Activated CD8-positive, alpha-beta memory T cell treated with anti-CD3 and anti-CD28 coated beads, Interleukin-2, amount 10 ng/mL, durations not matched to agents 7 days and 5 days (primary cell): ENCODE measurements at places on chromosomes 2 and 18. TPM values are rescaled to one million over a fixed set of nuclear protein-coding genes. Genes with fewer than 3 reads are reported as not detected.

- no peak for DNase-seq
These were observed 160.0 kb downstream of the UBE2E3 start for GRCh38 chr2:181140414-181140813.

- DNase-seq: no peak
These were observed 66.7 kb upstream of the LPIN2 start for GRCh38 chr18:3079653-3080052.

DNA sequence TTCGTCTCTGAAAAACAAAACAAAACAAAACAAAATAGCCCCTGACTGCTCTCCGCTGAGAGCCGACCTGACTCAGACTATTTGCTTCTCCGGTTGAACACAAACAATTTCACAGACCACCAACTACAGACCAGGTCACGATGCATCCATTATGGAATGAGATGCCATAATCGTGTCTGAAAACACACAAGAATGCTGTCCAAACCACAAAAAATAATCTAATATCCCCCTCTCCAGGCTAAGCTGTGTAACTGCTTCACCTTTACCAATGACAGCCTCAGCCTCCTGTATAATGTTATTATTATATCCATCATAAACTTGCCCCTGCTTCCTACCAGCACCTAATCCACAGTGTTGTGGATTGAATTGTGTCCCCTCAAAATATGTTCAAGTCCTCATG, 114.7 kb downstream of the DNAH6 start:
- no peak for DNase-seq

DNA sequence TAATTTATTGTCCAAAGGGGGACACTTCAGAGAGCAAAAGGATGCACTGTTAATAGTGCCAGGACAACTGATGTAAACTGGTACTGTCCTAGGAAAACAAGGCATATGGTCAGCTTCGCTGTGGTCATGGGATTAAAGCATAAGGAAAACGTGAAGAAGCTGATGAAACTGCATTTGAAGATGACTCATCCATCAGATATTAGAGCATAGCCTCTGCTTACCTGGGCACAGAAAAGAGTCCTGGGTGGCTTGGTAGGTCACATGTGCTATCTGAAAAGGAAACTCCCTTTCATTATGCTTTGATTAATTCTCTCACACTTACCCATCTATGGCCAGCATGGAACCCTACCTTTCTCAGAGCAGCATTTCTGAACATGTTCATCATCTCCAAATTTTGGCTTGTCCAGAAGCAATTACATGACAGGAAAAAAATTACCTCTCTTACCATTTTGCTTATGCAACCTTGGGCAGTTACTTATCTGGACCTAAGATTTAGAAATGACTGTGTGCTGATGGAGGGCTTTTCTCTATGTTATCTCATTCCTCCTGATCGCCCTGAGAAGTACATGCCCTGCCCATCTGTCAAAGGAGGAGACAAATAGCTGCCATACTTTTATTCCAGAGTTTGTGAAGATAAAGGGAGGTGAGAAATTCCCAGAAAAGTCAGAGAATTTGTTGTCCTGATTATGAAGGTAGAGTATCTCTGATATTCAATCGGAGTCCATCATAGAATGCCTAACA, 275.3 kb upstream of the SLC14A2 start:
- no peak for DNase-seq

DNA sequence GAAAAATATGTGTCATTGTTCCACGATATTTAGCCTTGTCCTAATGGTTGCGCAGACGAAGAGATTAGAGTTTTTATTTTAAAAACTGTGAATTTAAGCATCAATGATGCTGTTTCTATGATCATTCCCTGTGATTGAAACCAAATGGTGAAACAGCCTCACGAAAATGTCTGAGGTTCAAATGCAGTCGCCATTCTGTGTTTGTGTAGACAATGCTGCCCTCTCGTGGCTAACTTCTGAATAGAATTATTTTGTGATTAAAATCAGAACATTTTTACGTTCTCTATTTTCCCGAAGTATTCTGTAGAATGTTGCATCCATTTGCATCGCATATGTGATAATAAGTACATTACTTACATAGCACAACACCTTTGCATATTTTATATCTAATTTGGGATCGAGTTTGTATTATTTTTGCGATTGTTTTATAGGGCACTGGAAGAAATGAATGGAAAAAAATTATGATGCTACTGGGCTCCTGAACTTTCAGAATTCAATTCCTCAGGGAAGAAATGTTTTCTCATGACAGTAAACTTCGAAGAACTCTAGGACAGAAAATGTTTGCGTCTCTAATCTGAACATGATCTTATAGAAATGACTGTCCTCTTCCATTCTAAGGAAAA, 54.8 kb upstream of the CREB1 start:
- DNase-seq: peak; percentile 47

DNA sequence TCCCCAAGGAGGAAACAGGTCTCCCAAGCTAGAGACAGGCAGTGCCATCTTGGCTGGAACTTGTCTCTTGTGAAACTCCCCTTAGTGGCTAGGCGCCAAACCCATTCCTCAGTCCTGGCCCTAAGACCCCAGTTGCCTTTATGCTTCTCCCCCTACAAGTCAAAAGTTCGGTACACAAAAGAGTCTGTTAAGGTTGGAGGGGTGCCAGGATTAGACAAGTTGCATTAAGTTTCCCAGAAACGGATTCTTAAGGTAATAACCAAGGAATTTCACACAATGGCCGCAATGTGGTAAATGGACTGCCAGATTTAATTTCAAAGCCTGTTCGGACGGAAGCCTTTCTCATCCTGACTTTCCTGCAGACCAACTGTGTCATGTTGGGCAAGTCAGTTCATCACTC, 80.7 kb downstream of the CCBE1 start:
- no peak for DNase-seq

DNA sequence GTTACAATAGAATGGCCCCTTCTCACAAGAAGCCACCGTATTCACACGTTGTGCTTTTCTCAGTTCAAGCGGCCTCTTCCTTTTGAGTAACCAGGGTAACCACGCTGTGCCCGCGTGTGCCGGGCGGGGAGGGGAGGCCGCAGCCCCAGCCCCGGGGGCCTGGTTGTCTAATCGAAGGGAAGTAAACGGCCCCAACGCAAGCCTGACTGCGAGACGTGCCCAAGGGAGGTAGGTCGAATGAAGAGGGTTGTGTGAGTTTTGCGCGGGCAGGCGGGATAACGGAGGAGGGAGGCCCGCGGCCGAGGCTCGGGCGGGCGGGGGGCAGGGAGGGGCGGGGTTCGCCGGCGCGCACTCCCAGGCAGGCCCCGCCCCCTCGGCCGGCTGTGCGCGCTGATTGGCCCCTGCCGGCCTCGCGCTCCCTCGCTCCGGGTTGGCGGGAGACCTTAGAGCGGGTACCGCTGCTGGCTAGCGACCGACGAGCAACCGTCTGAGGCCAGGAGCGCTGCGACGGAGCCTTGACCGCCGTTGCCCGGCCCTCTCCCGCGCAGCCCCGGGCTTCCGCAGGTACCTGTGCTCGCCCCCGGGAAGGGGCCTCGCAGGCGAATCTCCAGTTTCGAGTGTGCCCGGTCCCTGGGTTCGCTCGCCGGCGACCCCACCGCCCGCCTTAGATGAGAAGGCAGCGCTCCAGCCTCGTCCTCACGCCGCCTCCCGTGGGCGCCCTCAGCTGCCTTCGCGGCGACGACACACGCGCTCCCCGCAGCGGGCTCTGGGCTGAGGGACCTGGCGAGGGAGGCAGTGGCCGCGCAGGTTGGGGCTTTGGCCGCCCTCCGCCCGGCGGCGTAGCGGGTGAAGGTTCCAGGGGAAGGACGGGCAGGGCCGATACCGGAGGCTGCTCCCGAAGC, at the start of gene SPDYA:
Gene SPDYA, plus strand, starts transcription at position 451 of the 902 bp plus-strand sequence. CDS start 5,181 bp downstream, outside the sequence.
- peak; percentile 88 for DNase-seq

GRCh38 chr2:163269374-163270021, 430.9 kb upstream of the KCNH7 start:
- no peak for DNase-seq

- no peak for DNase-seq
These were observed 81.5 kb downstream of the MAPRE2 start for GRCh38 chr18:35122586-35123224.

DNA sequence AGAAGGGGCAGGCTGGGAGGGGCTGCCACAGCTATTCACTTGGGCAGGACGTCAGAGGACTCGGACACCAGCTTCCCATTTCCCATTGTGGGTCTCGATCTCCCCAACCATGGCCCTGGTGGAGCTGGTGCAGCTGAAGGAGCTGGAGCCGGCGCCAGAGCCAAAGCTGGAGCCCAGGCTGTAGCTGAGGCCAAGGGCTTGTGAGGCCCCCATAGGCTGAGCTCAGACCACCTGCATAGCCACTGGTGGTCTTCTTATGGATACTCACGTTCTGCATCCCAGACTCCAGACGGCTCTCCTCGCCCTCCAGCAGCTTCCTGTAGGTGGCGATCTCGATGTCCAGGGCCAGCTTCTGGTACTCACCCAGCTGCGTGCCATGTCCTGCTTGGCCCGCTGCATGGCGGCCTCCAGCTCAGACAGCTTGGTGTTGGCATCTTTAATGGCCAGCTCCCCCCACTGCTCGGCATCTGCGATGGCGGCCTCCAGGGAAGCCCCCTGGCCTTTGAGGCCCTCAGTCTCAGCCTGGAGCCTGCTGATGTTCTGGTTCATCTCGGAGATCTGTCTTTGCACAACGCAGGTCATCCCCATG, 6.0 kb upstream of the CDK5R2 start:
- DNase-seq: no peak

DNA sequence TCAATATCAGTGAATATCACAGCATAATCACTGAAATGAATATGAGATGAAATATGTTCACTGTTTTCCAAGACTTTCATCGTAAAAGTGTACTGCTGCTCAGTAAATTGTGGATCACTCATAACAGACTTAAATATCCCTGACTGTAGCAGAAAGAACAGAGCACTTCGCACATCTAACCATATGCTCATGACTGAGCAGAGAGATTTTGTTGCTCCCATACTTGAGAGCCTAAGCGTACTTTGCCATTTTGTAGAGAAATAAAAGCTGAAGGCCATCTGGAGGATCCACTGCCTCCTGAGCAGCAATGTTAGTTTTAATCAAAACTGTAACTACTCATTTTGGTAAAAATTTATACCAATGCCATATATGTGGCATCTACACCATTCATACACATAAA, 243.5 kb downstream of the STK39 start:
- DNase-seq: no peak

GRCh38 chr18:63096327-63096874, 223.2 kb downstream of the BCL2 start:
- no peak for DNase-seq

ST6GAL2 gene
- not detected for total RNA-seq

PTRHD1 gene
- 29.3 TPM for total RNA-seq

EGR4 gene
- total RNA-seq: 0.09 TPM

ABCB11 gene
- total RNA-seq: not detected

MC5R gene
- 0.12 TPM for total RNA-seq

LYG2 gene
- total RNA-seq: not detected

ARHGAP28 gene
- total RNA-seq: not detected

UGT1A5 gene
- total RNA-seq: not detected

CDCA7 gene
- total RNA-seq: 89.0 TPM

LRP1B gene
- not detected for total RNA-seq
